ENCODE measurements at places on chromosomes 1 and 21. TPM values are rescaled to one million over a fixed set of nuclear protein-coding genes. Genes with fewer than 3 reads are reported as not detected.

AGMAT gene
- not detected for total RNA-seq

DNA sequence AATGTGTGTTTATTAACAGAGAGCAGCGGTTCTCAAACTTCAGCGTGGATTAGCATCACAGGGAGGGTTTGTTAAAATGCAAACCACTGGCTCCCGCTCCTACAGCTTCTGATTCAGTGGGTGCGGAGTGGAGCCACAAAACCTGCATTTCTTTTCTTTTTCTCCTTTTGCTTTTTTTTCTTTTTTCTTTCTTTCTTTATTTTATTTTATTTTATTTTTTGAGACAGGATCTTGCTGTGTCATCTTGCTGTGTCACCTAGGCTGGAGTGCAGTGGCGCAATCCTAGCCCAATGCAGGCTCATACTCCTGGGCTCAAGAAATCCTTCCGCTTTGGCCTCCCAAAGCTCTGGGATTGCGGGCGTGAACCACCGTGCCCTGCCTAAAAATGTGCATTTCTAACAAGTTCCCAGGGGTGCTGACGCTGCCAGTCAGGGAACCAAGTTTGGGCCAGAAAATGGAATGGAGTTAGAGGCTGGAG lies 20.9 kb upstream of the SLC1A7 start:
- no peak for DNase-seq

DNA sequence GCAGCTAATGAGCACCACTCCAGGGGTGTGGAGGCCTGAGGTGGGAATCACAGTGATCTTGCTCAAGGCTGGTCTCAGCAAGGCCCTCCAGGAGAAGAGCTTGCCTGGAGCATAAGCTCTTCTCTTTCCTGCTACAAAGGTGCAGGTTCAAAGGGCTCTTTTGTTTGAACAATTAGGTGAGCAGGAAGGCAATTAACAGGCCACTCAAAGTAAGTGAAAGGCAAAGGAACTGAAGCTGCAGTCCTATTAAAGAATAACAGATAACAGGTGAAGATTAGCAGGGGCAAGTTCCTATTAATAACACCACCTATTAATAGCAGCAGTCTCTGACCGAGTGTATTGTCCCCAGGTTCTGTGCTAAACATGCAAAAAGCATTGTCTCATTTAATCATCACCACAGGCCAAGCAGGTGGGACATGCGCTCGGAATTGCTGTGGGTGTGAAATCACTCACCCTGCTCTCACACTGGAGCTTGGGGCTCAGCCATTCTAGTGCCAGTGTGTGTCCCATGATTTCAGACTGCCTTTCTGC lies 113.8 kb downstream of the RHOU start:
- DNase-seq: no peak

- no peak for DNase-seq
Measured at GRCh38 chr1:109650609-109651008, 5.3 kb upstream of the GSTM4 start.

- no peak for DNase-seq
Measured at GRCh38 chr21:33651965-33652680, 9.8 kb downstream of the ITSN1 start.

DNA sequence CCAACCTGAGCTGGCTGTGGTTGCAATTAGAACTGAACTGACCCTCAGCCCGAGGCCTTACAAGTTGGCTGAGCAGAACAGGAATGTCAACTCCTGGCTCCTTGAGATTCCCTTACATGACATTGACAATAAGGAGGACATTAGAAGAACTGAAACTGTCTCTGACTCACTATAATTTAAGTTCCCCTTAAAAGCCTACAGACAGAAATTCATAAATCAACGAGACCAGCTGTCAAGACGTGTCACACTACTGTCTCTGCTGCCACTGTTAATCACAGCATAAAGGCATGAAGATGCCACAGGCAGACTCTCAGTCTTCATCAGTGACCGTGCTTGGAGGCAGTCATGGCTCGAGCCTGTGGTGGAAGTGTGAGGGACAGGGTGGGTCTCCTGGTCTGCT lies 168.8 kb downstream of the GABPA start:
- no peak for DNase-seq

DNA sequence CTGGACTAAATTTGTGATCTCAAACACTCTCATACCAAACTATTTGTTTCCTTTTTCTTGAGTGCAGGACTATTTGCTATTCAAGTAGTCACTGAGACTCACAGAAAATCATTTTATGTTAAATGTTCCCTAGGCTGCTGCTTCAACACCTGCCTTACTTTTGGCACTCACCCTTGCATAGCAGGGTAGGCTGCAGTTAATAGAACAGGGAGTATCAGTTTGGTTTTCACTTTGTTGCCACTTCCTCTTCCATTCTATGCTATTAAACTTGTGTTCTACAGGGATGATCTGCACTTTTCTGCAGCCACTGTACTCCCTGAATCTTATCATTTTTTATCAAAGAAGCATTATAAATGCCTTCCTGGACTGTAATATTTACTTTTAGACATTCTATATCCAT lies 148.7 kb upstream of the PRMT6 start:
- DNase-seq: no peak

DNA sequence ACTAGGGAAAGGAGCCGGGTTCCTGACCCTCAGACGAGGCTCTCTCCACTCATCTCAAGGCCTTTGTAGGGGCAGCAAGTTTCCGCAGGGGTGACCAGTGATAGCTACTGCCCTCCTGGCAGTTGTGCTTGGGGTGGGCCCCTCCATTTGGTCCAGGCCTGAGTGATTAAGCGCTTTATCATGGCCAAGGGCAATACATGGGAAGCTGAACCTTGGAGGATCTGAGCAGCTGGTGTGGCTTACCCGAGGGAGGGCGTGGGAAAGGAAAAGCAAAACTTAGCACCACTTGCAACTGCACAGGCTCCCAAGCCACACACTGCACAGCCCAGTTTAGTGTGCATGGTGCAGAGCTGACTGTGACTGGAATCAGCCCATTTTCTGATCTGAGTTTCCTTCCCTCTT lies 47.8 kb downstream of the GADD45A start:
- peak; percentile 49 for DNase-seq

- no peak for DNase-seq
Measured at GRCh38 chr1:12078575-12078937, 15.5 kb downstream of the TNFRSF8 start.
